ENCODE measurements at places on chromosomes 16 and 17. TPM values are rescaled to one million over a fixed set of nuclear protein-coding genes. Genes with fewer than 3 reads are reported as not detected.

Gene CMTM2
- total RNA-seq: not detected

Gene UMOD
- total RNA-seq: not detected

Gene NECAB2
- 3.3 TPM for total RNA-seq

Gene EIF1
- total RNA-seq: 1,361 TPM

Gene PRSS27
- 1.2 TPM for total RNA-seq

Gene TSR3
- total RNA-seq: 100 TPM

Gene NKD1
- 0.29 TPM for total RNA-seq

Gene CES5A
- total RNA-seq: not detected
